NCI-H187 (cell line): ENCODE measurements at places on chromosomes 12 and 14.

- no peak for DNase-seq
Measured at GRCh38 chr12:68479261-68479895, 131.3 kb upstream of the RAP1B start.

GRCh38 chr12:59911516-59911915, 315.7 kb downstream of the SLC16A7 start:
- no peak for DNase-seq

DNA sequence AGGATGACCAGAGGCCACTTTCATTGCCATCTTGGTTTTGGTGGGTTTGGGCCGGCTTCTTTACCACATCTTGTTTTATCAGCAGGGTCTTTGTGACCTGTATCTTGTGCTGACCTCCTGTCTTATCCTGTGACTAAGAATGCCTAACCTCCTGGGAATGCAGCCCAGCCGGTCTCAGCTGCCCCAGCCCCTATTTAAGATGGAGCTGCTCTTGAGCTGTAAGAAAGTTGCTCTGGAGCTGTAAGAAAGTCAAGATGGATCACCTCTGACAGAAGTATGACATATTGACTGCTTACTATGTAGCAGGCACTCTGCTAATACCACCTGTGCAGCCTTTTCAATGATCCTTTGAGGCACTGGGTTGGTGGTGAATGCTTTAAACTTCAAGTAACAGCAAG, 52.1 kb downstream of the RIN3 start:
- no peak for DNase-seq

- DNase-seq = no peak
Measured at GRCh38 chr14:56555921-56556570, 23.6 kb upstream of the TMEM260 start.

GRCh38 chr12:72110937-72111650, 161.1 kb upstream of the TRHDE start:
- DNase-seq = no peak

DNA sequence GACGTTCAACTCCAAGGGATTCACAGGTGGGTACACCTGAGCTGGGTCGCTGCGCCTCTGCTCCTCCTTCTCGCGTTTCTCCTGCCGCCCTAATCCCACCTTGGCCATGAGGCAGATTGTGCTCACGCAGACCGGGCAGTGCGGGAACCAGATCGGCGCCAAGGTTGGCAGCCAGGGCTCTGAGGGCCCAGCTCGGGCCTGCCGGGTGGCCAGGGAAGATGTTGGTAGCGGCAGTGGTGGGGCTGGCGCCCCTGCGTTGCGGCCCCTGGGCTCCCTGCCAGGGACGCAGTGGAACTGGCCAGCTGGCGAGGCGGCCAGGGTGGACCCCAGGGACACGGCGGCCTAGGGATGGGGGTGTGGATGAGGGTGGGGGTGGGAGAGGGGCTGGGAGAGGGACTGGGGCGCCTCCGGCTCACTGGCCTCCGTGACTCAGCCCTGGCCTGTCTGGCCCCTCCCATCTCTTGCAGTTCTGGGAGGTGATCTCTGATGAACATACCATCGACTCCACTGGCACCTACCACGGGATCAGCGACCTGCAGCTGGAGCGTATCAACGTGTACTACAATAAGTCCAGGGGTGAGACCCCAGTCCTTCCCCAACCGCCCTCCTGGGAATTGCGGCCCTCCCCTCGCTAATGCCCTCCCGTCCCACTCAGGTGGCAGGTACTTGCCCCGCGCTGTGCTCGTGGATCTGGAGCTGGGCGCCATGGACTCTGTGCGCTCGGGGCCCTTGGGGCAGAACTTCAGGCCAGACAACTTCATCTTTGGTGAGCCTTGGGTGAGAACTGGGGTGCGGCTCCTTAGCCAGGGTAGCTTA, 114.9 kb upstream of the ALG10B start:
- DNase-seq = no peak

- DNase-seq = no peak
Measured at GRCh38 chr14:95664546-95664945, 21.7 kb upstream of the TCL1B start.

- DNase-seq = no peak
Measured at GRCh38 chr14:54502602-54503001, 7.1 kb upstream of the CGRRF1 start.

GRCh38 chr12:97275256-97275655, 187.3 kb upstream of the RMST start:
- no peak for DNase-seq

DNA sequence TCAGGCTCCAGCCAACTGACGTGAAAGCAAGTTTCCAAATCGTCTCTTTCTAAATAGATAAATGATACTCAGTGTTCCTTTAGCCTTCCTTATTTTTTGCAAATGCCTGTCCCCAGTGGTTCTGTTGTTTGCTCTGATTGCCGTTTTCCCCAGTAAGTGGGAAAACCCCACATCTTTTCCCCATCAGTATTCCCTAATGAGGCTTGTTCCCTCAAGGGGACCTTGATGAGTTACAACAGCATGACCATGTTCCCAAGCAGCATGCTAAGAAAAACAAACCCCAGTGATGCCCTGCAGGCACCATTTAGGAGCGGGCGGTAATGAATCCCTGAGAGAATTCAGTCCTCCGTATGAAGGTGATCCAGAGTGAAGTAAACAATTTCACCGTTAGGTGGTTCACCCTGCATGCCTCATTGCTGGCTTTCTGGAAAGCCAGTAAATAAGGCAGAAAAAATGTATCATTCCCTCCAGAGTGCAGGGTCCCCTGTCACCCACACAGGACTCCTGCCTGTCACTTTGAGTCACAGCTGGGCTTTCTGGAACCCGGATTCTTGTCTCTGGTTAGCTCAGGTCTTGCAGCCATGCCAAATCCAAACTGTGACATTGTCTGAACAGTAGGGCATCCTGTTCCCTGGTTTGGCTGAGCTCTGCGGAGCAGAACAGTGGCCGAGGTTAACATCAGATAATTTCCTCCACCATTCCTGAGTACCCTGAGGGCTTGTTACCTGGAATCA, 222.6 kb downstream of the RGS6 start:
- DNase-seq = no peak

- DNase-seq = no peak
Measured at GRCh38 chr12:29086325-29087271, 62.5 kb upstream of the FAR2 start.
